ENCODE measurements at places on chromosomes 13 and 19. TPM values are rescaled to one million over a fixed set of nuclear protein-coding genes. Genes with fewer than 3 reads are reported as not detected.

KISS1R gene
- not detected for total RNA-seq

KIR3DL1 gene
- not detected for total RNA-seq

OR7D2 gene
- total RNA-seq, result not detected

CTXN1 gene
- 14.2 TPM for total RNA-seq

DNA sequence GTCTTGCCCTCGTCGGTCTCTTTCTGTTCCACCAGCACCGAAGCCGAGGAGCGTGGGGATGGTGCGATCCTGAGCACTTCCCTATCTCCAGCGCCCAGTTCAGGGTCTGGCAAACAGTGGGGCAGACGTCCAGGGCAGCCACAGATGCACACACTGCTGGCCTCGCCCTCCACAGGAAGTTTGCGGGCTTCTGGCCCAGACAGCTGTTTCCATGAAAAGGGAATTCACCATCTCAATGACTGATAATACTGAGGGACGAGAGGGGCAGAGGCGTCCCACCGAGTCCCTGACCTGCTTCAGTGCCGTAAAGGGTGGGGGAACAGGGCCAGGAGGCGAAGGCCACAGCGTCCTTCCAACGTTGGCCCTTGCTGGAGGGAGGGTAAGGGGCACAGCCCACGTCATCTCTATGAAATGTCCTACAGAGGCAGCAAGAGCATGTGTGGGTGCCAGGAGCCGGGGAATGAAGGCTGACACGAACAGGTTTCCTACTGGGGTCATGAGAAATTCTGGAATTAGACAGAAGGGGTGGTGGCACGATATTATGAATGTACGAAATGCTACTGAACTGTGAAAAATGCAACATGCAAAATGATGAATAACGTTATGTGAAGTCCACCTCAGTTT is 19.5 kb downstream of the SHC2 start:
- no peak for DNase-seq

GRCh38 chr13:51912091-51912490 is 50.3 kb downstream of the CCDC70 start:
- no peak for DNase-seq

- no peak for DNase-seq
Measured at GRCh38 chr13:106493533-106494220, 41.8 kb downstream of the EFNB2 start.

DNA sequence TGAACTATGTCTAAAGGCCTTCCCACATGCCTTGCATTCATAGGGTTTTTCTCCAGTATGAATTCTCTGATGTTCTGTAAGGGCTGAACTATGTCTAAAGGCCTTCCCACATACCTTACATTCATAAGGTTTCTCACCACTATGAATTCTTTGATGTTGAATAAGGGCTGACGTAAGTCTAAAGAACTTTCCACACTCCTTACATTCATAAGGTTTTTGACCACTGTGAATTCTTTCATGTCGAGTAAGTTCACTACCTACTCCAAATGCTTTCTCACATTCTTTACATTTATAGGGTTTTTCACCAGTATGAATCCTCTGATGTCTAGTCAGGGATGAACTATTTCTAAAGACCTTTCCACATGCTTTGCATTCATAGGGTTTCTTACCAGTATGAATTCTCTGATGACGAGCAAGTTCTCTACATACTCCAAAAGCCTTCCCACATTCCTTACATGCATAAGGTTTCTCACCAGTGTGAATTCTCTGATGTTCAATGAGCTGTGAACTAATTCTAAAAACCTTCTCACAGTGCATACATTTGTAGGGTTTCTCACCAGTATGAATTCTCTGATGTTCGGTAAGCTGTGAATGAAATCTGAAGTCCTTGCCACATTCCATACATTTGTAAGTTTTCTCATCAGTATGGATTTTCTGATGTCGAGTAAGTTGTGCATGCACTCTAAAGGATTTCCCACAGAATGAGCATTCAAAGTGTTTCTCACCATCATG is 19.1 kb upstream of the ZNF260 start:
- no peak for DNase-seq

- DNase-seq, result no peak
Measured at GRCh38 chr19:17105556-17105955, 30.0 kb downstream of the MYO9B start.

DNA sequence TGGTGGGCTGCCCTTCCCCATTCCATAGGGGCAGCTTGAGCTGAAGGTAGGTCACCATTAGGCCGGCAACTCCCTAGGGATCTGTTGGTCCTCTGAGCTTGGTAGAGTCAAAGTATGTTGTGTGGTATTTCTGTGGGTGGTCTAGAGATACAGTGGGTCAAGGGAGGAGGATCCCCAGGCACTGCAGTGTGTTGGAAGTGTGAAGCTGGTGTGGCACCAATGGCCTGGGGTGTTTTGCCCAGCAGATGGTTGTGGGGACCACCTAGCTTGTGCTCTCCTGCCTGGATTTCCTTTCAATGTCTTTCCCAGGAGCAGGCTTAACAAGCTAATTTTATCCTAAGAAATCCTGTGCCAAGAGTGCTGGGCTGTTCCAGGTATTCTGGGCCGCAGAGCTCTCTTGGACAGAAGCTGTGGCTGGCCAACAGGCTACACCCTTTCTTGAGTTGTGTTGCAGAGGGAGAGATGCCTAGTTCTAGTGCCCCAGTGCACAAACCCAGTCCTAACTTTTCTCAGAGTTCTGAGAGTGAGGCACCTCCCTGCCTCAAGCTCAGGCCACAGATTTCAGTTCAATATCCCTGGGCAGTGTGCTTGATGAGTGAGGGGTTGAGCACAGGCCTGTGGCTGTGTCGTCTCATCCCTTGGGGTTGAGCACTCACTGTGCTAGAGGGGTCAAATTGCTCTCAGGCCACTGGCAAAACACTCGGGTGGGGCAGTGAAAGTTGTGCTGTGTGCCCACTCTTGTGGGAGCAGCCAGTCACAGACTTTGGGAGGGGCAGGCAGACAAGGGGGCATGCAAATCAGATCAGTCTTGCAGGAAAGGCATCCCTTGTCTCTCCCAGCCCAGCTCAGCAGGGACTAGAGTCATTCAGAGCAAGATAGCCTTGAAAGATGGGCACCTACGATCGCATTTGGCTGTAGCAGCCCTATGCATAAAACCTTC is 1806.1 kb upstream of the MIR17HG start:
- DNase-seq, result no peak

GRCh38 chr13:85640727-85641126 is 158.5 kb downstream of the SLITRK6 start:
- DNase-seq, result no peak

DNA sequence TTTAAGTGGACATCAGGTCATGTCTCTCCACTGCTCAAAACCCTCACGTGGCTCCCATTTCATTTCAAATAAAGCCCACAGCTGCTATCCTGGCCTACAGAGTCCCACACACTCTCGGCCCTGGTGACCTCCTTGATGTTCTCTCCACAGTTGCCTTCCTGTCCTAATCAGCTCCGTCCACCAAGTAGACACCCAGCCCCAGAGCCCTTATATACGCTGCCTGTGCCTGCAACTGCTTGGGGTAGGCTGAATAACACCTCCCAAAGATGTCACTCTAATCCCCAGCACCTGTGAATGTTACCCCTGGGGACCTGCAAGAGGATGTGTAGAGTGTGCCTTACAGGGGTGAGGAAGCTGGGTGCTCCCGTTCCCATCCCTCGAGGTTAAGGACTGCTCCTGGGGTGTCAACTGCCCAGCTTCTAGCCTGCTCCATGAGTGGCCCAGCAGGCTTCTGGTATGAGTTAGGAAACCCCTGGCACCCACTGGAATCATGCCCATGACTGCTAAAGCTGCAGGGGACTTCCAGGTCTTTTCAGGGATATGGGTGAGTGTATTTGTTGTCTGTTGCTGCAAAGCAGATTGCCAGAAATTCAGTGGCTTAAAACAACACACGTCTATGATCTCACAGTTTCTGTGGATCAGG is 6.0 kb downstream of the FAM187B start:
- DNase-seq, result peak; percentile 80
